Right atrium auricular region (tissue), 2 donors: ENCODE measurements at places on chromosomes 11 and 22. TPM values are rescaled to one million over a fixed set of nuclear protein-coding genes. Genes with fewer than 3 reads are reported as not detected.

- DNase-seq = no peak
- no peaks in the 10 kb centered on the region for H3K36me3 ChIP-seq
- H3K4me1 ChIP-seq = no peaks in the 10 kb centered on the region
- H3K4me3 ChIP-seq = no peak overlapping the region
Observed at GRCh38 chr22:44407171-44407986, 90.7 kb downstream of the RTL6 start.

The CEND1 gene
- total RNA-seq = not detected

The AQP11 gene
- total RNA-seq = 1.7 TPM

- no peaks in the 10 kb centered on the region for H3K36me3 ChIP-seq
- H3K27ac ChIP-seq = no peak overlapping the region
- H3K4me1 ChIP-seq = no peaks in the 10 kb centered on the region
- no peaks in the 10 kb centered on the region for H3K27me3 ChIP-seq
- H3K4me3 ChIP-seq = no peak overlapping the region
Observed at GRCh38 chr11:111411456-111411855, 32.4 kb upstream of the POU2AF1 start.

DNA sequence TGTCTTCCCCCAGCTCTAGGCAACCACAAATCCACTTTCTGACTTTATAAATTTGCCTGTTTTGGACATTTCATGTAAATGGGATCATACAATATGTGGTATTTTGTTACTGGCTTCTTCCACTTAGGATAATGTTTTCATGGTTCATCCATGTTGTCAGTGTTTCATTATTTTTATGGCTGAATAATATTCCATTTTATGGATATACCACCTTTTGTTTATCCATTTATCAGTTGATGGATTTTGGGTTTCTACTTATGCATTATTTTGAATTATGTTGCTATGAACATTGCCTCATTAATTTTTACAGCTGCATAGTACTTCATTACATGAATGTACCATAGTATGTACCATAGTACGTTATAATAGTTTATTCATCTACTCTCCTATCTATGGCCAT lies 5.1 kb downstream of the CABIN1 start:
- H3K27ac ChIP-seq = no peak overlapping the region
- DNase-seq = no peak
- peaks cover 25% of the 10 kb centered on the region for H3K4me1 ChIP-seq
- H3K27me3 ChIP-seq = no peaks in the 10 kb centered on the region
- no peaks in the 10 kb centered on the region for H3K36me3 ChIP-seq

The GDPD5 gene
- total RNA-seq = 6.1 TPM
